ENCODE measurements at places on chromosomes 11 and 22.

- no peak for DNase-seq
Observed at GRCh38 chr22:50278956-50279619, 8.9 kb upstream of the MAPK11 start.

GRCh38 chr22:49136816-49137180 is 690.9 kb downstream of the BRD1 start:
- DNase-seq = no peak

DNA sequence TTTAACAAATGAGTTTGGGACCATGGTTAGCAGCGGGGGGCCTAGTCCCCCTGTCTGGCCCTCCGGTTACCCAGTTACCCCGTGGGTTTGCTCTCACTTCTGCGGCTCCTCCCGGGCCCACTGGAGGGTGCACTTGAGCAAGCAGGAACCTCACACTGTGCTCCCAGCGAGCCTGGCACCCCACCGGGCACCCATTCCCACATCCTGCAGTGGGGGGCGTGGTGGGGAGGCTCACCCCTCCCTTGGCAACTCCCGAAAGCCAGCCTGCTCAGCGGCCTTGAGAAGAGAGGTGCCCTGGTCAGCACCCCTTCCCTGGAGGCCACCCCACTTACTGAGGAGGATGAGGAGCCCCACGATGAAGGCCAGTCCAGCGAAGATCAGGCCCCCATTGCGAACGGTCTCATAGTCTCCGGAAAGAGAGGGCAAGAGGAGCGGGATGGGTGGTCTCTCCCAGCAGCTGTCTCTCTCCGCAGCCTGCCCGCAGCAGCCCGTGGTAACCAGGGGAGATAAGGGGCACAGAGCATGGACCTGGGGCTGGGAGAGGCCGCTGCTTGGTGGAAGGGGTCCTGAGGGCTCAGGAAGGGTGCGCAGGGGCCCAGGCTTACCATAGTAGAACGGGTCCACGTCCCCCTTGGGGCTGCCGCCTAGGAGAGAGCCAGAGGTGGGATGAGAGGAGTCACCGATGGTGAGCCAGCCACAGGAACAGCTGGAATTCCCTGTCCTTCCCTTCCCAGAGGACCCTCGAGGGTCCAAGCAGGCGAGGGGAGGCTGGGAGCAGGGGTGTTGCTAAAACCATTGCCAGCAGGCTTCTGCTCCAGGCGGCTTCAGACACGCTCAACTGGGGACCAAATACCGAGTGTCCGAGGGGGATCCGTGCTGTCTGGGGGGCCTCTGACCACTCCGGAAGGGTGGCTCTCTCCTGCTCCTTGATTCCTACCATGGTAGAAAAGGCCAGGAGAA is 2.2 kb downstream of the FXYD2 start:
- DNase-seq = no peak

DNA sequence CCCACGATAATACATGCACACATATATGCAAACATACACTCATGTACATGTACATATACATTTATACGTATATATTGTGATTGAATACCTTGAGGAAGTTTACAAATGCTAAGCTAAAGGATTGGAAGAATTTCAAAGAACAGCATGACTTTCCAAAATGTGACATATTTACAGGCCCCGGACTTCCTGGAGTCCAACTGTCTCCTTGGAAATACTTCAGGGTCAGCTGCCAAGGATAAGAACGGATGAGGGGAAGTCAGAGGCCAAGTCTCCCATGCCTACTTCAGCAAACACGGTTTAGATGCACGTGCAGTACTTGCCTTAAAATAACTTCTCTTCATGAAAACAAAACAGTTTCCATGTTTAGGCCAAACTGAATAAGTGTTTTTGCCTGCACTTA is 213.6 kb downstream of the DYNC2H1 start:
- DNase-seq = no peak

DNA sequence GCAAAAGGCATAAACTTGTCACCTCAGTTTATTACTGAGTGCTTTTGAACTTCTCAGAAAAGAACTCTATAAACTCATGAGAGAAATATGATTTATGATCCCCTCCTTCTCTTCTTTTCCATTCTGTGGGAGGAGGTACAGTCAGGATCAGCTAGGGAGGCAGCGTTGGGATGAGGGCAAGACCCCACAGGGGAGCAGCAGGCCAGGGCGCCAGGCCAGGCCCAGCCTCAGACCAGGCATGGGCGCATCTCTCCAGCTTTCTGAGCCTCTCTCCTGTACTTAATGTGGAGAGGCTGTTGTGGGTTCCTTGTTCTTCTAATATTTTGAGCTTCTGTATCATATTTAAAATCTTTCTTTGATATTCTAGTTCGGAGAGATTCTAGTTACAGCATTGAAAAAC is 71.7 kb downstream of the C22orf31 start:
- DNase-seq = no peak

GRCh38 chr22:31155422-31155821 is 4.6 kb upstream of the RNF185 start:
- DNase-seq = no peak

GRCh38 chr11:114447892-114448291 is 8.6 kb downstream of the REXO2 start:
- DNase-seq = no peak

GRCh38 chr11:124176925-124177715 is 6.0 kb upstream of the OR10D3 start:
- no peak for DNase-seq

- DNase-seq = no peak
Observed at GRCh38 chr11:33753304-33753967, 17.2 kb upstream of the CD59 start.

Data from SW 1271 (cell line).